ENCODE measurements at places on chromosomes 6 and 20.

GRCh38 chr6:106373502-106374239 is 13.2 kb downstream of the CRYBG1 start:
- DNase-seq = no peak

GRCh38 chr6:39330476-39330875 is 8.0 kb upstream of the KCNK16 start:
- DNase-seq = no peak

- no peak for DNase-seq
These were observed 33.3 kb downstream of the CST9L start for GRCh38 chr20:23534801-23535593.

DNA sequence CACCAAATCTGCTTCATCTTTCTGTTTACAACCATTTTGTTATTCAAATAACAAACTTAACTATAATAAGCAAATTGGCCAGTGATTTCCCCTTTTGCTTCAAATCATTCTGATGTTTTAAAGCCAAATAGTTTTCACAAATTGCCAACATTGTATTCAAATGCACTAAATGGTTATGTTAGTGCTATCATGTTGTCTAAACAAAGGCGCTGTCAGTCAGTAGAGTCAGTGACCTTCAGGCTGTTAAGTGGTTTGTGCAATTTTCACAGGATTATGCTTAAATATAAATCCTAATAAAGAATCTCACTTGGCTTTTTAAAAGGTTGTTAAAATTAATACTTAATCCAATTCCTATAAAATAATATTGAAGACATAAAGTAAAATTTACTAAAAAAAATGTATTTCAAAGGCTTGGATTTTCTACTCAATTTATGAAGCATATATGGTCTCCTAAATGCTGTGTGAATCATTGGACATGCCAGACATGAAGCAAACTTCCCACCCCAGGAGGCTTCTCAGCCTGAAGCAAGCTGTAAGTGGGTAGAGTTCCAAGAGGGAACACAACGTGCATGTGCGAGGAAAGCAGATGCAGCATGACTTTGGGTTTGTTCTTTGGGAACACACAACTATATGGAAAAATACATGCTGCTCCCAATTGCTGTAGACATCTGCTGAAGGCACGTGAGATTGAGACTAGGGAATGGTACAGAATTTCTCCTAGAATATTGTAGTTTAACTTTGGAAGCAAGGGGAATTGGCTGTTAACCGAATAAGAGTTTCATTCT is 54.9 kb downstream of the RSPO3 start:
- no peak for DNase-seq

DNA sequence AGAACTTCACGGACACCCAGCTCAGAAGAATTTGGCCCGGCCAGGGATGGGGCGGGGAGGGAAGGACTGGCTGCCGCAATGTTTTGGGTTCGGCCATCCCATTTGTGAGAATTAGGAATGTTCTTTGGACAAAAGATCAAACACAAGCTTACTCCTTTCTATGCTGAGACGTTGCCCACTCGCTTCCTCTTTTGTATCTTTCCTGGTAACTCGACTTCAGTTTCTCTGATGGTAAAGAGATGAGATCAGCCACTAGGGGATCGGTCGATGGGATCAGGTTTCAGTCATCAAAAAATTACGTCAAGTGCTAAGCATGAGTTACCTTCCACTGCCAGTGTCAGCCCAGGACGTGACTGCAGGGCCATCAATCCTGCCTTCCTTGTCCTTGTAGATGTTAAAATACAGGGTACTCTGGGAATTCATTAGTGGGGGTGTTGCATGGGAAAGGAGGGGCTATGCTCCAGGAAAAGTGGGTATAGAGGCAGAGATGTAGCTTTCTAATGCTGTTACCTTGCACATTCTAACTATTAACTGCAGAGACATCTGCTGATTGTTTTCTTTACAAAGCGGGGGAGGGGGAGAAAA is 190.2 kb downstream of the TSHZ2 start:
- no peak for DNase-seq

All from activated naive CD4-positive, alpha-beta T cell treated with anti-CD3 and anti-CD28 coated beads, Interleukin-2, amount 50 U/mL, for 16 hours (primary cell).